Left renal cortex interstitium (tissue), 4 donors: ENCODE measurements at places on chromosomes 6 and 20.

- no peak for DNase-seq
Measured at GRCh38 chr6:38687043-38687353, 15.9 kb downstream of the GLO1 start.

DNA sequence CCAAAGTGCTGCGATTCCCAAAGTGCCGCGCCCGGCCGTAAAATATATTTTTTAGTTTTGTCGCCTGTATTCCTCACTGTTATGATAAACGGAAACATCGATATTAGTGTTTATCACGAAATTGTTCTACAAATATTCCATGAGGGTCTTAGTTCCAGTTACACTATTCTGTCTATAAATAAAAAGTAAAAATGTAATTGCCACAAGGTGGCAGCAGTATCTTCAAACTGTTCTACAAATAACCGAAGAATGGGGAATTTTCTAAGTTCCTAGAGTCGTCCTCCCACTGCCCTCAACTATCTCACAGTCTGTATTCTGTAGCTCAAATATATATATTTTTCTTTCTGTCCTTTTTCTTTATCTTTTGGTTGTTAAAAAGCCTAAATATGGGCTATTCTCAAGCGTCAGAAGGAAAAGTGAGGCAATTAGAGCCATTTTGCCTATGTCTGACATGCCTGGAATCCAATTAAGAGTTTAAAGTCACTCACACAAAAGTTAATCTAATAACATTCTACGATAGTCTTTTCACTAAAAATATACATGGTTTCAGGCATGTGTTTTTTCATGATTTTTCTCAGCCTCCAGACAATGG, 14.2 kb upstream of the FAM162B start:
- DNase-seq, result no peak

GRCh38 chr20:31835977-31836852, 9.2 kb downstream of the FOXS1 start:
- DNase-seq, result no peak

DNA sequence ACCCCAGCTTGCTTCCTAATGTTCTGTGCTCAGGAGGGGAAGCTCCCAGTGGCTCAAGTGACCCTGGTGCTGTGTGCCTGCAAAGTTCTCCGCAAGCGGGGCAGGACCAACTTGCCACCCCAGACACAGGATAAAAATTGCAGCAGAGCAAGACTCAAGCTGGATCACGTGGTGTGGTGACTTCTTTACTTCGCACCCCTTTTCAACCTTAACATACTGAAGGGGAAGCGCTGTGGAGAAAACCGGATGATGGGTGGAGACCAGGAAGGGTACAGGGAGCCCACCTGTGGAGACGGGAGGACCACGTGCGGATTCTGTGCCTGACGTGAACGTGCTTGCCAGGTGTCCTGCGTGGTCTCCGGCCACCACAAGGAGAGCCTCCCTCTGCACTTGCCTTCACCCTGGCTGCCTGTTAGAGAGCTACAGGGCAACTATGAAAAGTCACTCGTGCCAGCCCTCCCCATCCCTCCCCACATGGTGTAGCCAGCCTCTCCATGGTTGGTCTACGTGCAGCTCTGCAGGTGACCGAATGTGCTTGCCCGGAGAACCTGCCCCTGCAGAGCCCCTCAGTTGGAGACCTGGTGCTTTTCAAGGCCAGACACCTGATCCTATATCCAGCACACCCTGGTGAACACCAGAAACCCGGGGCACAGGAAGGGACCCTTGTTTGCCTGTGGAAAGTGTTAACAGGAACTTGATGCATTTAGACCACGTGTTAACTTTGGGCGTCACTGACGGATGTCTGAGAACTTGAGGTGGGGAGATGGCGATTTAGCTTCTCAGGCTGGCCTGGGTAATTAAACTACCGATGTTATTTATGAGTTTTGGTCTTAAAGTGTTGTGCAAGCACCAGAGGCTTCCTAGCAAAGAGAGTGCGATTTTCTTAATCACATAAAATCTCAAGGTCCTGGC, 23.9 kb upstream of the DACT2 start:
- DNase-seq, result no peak

GRCh38 chr20:37796121-37796520, 102.3 kb downstream of the CTNNBL1 start:
- DNase-seq, result no peak

GRCh38 chr20:63625771-63626423, 1.0 kb downstream of the GMEB2 start:
- DNase-seq, result no peak

GRCh38 chr6:126040826-126041225, 54.5 kb downstream of the TRMT11 start:
- DNase-seq, result no peak

- no peak for DNase-seq
Measured at GRCh38 chr6:49911252-49911651, 44.9 kb upstream of the CRISP1 start.

GRCh38 chr20:14632906-14633305, 295.5 kb upstream of the FLRT3 start:
- no peak for DNase-seq

DNA sequence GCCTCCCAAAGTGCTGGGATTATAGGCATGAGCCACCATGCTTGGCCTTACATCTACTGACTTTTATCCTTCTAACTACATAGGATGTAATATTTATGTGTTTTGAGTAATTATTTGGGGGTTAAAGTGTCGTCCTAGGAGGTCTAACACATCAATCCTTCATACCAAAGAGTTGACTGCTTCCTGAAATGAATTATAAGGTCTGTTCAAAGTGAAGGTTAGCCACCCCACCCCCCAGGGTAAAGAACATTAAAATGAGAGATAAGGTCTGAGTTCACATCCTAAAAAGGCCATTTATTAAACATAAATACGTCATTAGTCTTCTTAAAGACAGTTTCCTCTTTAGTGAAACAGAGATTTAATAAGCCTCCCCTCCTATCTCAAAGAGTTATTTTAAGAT, 33.8 kb downstream of the TNFAIP3 start:
- DNase-seq, result no peak

- no peak for DNase-seq
Measured at GRCh38 chr6:127824061-127824460, 76.8 kb downstream of the THEMIS start.

GRCh38 chr6:23980965-23981364, 145.1 kb upstream of the NRSN1 start:
- DNase-seq, result no peak

DNA sequence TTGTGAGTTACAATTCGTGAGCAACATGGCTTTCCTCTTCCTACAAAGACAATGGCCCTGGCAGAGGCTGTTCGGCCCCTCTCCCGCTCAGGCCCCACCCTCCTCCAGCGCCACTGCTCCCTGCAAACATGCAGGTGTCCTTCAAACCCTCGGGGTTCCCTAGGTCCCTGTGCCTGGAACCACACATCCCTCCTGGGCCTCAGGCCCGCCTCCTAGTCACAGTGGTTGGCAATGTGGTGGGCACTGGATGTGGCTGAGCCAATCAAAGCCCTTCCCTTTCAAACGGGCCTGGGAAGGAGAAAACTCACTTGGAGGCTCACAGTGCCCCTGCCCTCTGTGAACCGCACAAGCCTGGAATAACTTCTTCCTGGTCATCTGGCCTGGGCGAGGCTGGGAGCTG, 147.2 kb downstream of the TFAP2C start:
- no peak for DNase-seq

- DNase-seq, result no peak
Measured at GRCh38 chr6:100152201-100152600, 158.2 kb upstream of the MCHR2 start.

- no peak for DNase-seq
Measured at GRCh38 chr6:141510803-141511202, 621.9 kb upstream of the GJE1 start.

DNA sequence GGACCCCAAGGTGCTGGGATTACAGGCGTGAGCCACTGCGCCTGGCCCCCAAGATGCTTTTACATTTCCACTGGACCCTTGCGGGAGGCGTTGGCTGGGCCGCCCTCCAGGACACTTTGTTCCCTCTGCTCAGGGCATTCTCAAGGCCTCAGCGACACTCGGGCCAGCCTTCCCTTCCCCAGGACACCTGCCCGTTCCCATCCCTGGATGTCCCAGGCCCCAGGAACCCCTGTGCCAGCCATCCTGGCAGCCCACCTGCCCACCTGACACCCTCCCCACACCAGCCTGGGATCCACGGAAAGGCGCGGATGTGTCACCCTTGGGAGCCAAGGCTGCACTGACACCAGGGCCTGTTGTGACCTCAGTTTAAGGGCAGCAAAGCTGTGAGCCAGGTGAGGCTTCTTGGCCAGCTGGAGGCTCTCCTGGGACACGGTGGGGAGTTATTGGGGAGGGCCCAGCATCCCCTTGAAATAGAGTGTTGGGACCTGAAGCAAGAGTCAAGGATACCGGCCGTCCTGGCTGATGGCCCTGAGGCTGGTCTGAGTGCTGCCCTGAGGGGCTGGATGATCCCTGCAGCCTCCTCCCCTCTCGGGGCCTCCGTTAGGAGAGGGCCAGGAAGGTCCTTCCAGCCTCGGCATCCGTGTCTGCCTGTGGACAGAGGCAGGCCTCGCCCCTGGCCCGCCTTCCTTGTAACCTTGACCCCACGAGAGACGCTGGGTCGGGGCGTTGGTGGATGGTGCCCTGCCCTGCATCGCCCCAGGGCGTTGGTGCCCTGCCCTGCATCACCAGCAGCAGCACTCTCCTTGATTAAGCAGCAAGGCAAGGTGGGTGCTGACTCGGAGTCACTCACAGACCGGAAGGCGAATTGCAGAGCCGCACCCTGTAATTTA, 84.2 kb upstream of the BHLHE23 start:
- DNase-seq, result no peak

GRCh38 chr20:31918466-31919105, 33.3 kb downstream of the PDRG1 start:
- DNase-seq, result no peak

DNA sequence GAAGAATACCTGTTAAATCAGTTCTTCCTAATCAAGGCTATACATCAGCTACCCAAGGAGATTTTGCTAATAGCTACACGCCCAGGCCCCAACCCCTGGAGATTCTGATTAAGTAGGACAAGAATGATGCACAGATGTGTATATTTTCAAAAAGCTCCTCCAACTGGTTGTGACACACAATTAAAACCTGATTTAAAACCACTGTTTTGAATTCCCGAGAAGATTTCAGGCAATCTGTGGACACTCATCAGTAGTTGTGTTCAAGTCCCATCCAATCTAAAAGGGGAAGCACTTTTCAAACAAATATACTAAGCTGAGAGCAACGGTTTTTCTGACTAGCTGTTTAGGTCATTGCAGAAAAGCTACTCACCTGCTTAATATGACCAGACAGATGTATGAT, 118.9 kb upstream of the NHSL1 start:
- DNase-seq, result no peak

GRCh38 chr20:37575884-37576283, 48.2 kb upstream of the BLCAP start:
- DNase-seq, result no peak

DNA sequence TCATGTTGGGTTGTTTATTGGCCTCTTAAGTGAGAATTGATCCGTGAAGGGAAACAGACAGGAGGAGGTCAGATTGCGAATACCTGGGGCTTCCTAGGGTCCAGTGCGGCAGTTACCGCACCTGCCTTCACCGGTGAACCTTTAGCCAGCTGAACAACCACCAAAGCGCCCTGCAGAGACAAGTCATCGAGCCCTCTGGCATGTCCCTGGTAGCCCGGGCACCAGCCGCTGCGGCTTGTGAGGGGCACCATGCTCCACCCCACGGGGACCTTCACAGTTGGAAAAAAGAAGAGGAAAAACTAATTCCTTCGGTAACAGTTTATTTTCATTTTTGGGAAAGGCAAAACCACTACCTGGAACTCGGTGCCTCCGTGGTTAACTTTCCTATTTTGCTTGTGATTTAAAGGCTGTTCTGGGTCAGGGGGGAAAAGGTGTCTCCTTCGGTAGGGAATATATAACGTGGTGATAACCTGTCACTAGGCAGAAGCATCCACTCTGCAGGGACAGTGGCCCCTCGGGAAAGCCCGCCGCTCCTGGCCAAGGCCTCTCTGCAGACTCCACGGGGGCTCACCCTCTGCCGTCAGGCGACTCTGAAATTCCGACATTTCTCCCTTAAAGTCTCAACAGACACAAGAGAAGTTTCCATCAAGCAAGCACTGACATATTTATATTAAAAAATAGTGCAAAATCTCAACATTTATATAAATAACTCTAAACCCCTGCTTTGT, 30.7 kb upstream of the ZBP1 start:
- DNase-seq, result no peak

- DNase-seq, result no peak
Measured at GRCh38 chr6:156787569-156788492, 10.7 kb downstream of the ARID1B start.

- no peak for DNase-seq
Measured at GRCh38 chr6:128641703-128642102, 121.3 kb upstream of the PTPRK start.

- DNase-seq, result no peak
Measured at GRCh38 chr6:113809826-113810225, 47.3 kb upstream of the MARCKS start.

DNA sequence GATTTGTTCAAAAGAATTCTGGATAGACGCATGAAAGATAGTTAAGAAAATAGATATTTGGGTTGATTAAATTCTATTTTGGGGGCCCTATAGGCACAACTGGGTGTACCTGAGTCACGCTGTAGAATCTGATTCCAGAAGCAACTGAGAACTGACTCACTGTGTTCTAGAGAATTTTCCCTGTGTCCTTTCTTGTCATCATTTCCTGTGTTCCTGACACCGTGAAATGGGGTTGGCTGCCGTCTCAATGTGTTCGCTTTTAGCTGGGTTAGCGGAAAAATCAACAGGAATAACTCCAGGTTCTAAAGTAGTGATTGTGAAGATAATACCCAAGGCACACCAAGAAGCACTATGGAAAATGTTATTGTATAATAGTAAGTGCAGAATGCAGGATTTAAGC, 5.0 kb downstream of the GCNT2 start:
- no peak for DNase-seq

DNA sequence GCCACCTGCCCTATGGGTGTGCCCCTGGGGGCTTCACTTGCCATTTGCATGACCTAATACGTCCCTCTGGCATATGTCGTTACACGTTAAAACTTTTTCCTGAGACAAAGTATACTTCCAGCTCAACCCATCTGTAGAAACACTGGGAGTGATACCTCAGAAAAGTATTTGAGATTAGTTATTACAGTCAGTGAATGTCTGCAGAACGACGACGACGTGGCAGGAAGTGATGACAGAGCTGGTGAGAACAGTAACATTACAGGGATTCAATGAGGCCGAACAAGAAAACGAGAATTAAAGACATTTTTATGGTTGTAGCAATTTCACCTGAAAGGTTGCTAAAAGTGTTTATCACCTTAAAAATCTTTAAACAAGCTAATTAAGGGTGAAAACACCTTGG, 40.2 kb downstream of the SASH1 start:
- no peak for DNase-seq

DNA sequence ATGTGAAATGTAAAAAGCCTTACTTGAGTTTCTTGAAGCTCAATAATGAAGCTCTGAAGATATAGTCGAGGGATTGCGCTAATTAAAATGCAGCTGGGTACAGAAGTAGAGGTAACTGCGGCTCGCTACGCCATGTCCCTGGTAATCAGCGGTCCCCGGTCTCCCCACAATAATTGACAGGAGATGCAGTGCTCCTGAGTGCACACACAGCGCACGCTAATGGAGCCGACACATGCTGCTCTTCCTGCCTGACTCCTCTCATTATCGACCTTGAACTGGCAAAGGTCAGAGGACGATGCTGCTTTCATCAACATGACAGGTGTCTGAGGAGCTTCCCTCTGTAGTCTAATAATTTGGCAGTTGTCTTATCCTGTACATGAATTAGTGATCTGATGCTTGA, 365.9 kb downstream of the RNF144B start:
- DNase-seq, result no peak

- DNase-seq, result no peak
Measured at GRCh38 chr6:5665173-5665572, 341.6 kb downstream of the NRN1 start.

GRCh38 chr6:49514571-49515484, 15.1 kb downstream of the GLYATL3 start:
- no peak for DNase-seq
